Renal pelvis (tissue), 12 donors: ENCODE measurements at places on chromosomes 6 and 20.

DNA sequence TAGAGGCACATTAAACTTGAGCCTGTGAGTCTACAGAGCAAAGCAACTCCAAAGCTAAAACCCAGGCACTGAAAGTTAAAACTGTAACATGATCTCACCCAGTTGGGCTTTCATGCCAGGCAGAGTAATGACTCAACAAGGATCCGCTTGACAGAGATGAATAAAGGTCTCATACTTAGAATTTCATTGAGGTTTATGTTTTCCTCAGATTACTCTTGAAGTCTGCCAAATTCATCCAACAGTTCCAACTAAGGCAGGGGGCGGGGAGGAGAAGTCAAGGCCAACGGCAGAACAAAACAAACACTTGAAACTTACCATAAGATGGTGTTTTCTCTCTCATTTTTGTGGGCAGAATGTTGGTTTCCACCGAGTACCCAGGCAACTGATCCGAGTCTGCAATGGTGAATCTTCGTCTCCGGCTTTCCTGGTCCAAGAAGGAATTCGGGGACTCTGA, 54.0 kb upstream of the IPCEF1 start:
- peak; percentile 91 for DNase-seq

DNA sequence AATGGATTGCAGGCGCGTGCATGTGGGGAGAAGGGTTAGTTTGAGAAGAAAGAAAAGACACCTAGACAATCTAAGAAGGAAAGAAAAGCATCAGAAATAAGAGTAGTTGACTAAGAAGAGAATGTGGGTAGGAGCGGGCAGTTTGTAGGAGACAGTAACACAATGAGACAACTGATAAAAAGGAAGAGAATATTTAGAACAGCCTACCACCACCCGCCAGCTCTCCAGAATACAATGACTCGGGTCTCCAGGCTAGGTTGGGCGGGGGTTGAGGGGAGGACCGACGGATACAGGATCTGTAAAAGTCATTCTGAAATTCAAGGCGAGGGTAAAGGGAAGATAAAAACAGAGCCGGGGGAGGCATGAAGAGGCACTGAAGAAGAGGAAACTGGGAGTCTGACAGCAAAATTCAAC, 712 bp downstream of the ABHD16A start:
- no peak for DNase-seq

- DNase-seq: no peak
Observed at GRCh38 chr20:38139977-38140753, 24.9 kb downstream of the TGM2 start.

DNA sequence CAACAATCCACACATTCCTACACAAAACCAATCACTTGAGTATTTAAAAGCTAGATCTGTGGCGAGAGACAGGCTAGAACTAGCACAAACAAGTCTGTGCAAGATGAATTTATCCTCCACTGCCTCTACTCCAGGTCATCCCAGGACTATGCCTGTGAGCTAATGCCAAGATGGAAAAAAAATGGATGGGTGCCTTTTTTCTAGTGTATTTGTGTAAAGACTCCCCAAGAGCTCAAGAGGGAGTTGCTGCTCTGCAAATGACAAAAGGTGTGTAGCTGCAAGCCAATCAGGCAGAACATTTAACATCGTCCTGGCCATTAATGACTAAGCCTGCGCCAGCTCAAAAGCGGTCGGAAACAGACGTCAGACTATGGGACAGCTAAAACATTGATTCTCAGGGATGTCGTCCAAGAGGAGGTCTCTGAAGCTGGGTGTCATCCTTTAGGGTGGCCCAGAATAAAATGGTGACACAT, 21.9 kb downstream of the ATXN1 start:
- DNase-seq: no peak

GRCh38 chr6:162488444-162488843, 239.1 kb downstream of the PRKN start:
- no peak for DNase-seq

- DNase-seq: no peak
Observed at GRCh38 chr6:116799945-116800344, 28.9 kb downstream of the GPRC6A start.

DNA sequence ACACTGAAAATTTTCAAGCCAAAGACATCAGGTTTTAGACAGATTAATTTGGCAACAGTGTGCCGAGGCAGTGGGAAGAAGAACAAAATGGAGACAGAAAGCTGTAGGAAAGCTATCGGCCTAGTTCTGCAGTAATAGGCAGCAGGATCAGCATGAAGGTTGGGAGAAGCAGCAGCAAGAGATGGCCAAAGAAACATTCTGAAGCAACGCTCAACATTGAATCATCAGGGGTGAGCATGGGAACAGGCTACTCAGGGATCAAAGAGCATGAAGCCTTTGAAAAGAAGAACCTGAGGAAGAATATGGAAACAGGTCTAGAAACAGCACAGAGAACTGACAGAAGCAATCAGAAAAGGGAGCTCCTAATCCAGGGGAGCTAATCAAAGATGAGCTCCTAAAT, 7.1 kb upstream of the DST start:
- no peak for DNase-seq

- DNase-seq: no peak
Observed at GRCh38 chr20:53778041-53778516, 184.4 kb upstream of the ZNF217 start.

DNA sequence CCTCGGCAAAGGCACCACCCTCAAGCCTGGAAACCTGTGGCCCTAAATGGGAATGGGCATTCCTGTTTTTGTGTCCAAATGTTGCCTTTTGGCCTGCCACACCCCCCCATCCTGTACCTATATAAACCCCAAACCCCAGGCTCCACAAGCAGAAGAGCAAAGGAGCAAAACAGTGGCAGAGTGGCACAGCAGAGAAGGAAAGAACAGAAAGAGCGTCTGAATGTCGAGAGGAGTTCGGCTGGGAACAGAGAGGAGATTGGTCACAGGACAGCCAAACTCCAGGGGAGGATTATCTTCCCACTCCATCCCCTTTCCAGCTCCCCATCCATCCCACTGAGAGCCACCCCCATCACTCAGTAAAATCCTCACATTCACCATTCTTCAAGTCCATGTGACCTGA, 58.0 kb upstream of the PREP start:
- no peak for DNase-seq

DNA sequence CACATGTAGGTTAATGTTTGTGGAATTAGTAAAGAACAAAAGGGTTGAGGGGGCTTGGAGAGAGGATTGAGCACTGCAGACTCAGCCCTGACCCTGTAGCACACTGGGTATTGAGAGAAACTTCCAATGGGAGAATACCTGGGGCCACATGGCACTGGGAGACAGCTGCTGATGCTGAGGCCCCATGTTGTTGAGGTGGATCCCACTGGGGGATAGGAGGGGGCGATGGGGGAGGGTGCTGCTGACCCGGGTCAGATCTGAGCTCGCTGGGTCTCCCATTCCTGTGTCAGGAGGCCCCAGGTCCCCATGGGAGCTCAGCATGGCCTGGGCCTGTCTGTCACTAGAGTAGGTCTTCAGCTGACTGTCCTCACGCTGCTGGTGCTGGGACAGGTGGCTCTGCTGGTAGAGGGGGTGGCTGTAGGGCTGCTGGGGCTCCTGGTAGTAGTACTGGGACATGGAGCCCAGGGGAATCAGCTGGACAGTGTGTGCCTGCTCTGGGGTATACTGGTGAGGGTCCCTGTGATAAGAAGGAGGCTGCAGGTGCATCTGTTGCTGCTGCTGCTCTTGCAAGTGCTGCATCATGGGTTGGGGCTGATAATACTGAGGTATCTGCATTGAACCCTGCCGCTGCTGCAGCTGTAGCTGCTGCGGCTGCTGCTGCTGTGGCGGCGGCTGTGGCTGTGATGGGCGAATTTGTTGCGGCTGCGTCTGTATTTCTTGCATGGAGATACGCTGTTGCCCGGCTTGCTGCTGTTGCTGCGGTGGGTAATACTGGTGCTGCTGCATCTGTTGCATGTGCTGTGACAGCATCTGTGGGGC, 50.6 kb upstream of the MRPS10 start:
- DNase-seq: no peak

GRCh38 chr6:125031385-125031784, 69.1 kb downstream of the RNF217 start:
- no peak for DNase-seq

DNA sequence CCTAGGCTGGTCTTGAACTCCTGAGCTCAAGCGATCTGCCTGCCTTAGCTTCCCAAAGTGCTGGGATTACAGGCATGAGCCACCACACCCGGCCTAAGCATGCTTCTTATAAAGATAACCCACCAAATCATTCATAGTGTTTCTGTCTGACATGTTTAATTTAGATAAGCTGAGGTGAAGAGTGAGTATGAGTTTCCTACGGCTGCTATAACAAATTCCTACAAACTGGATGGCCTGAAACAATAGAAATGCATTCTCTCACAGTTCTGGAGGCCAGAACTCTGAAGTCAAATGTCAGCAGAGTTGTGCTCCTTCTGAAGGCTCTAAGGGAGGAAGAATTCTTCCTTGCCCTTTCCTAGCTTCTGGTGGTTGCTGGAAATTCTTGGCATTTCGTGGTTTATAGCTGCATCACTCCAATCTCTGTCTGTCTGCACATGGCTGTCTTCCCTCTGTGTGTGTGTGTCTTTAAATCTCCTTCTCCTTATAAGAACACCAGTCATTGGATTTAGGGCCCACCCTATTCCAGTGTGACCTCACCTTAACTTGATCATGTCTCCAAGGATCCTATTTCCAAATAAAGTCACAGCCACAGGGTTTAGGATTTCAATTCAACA, 29.9 kb downstream of the MAPK13 start:
- DNase-seq: no peak

GRCh38 chr6:121442576-121442975, 7.1 kb downstream of the GJA1 start:
- DNase-seq: no peak

- no peak for DNase-seq
Observed at GRCh38 chr20:32718749-32719348, 24.4 kb downstream of the COMMD7 start.

GRCh38 chr20:24350923-24351368, 118.5 kb upstream of the SYNDIG1 start:
- DNase-seq: no peak

DNA sequence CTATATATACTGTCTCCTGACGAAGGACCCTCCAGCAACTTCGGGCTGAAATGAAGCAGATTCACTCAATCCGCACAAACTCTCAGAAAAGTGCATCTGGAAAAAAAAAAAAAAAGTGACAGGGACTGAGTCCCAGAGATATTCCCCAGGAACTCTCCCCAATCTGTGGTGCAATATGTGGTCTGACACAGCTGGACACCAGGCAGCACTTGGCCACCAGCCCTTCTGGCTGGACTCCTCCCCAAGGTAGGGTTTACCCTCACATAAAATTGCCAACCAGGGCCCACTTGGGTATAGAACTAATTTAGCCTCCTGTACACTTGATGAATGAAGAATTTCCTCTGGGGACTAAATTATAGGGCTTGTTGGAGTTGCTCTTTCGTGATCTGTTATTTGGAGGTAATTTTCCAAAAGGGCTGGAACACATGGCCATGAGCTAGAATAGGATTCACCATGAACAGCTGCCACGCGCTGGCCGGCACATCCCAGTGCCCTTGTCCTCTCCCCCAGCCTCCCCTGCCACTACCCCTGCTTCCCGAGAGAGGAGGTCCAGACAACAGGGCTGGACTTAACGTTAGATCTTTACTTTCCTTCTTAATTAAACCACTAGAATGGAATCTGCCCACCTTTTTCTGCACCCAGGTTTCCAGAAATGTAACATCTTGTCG, 379.2 kb downstream of the BMP2 start:
- no peak for DNase-seq

DNA sequence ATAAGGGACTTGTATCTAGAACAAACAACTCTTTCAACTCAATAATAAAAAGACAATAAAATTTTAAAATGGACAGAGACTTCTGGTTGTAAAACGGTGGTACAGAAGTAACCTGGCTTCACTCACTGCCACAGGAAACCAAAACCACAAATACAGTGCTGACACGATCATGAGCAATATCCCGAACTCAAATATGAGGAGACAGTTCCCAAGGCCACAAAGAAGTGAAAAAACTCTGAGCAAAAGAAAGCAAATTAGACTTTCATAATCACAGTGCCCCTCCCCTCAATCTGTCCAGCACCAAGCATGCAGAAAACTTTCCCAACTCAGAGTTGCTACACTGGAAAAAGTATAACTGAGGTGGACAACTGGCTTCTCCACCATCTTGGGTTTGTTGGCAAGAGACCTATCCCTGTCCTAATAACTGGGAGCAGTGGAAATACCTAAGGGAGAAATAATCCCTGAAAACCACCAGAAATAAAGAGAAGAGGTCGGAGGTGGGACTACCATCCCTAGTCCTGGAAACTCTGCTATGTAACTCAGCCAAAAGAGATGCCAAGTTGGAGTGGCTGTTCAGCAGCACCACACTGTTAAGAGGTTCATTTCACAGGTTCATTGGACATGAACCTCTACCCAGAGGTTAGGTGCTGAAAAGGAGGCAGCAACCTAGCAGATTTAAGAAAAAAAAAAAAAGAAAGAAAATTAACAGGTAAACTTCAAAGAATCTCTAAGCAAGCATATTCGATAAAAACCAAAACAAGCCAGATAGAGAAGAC, 55.5 kb downstream of the REV3L start:
- DNase-seq: no peak

- DNase-seq: no peak
Observed at GRCh38 chr6:36508532-36508931, 38.7 kb downstream of the STK38 start.

GRCh38 chr6:8195040-8195713, 92.8 kb upstream of the EEF1E1 start:
- DNase-seq: no peak

DNA sequence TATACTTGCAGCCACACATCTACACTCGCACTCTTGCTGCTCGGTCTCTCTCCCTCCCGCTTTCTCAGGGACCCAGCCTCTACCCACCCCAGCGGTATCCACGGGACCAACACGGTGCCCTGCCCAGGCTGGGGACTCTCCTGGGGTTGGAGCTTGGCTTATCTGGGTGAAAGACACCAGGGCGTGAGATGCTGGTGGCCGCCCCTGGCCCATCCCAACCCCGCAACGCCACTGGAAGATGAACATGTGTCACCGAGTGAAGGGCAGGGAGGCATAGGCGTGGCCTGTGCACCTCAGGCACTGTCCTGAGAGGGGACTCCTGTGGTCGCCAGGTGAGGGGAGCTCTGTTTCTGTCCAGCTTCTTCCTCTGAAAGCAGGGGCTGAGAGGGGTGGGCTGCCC, 47.4 kb downstream of the NINL start:
- DNase-seq: no peak

DNA sequence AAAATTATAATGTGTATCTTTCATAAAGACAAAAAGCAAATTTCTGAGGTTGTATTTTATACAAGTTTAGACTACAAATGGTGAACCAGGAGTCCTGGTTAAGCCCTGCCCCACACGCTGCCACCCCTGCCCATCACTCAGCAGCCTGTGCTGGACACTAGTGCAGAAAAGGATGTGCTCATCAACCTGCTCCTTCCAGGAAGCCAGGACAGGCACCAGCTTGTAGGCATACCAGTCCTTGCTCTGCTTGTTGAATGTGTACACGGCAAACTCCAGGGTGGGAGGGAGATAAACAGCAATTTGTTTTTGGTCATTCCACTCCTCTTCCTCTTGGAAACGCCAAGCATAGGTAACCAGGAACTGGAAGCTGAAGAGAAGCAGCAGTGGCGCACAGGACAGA, 18.1 kb downstream of the CST9L start:
- DNase-seq: no peak

- DNase-seq: no peak
Observed at GRCh38 chr20:58635279-58635665, 15.8 kb upstream of the STX16 start.
